Naive thymus-derived CD4-positive, alpha-beta T cell (primary cell): ENCODE measurements at places on chromosomes 16 and 17. TPM values are rescaled to one million over a fixed set of nuclear protein-coding genes. Genes with fewer than 3 reads are reported as not detected.

Gene KREMEN2
- total RNA-seq = not detected

Gene CLDN9
- total RNA-seq = not detected

Gene ABCC11
- total RNA-seq = not detected

Gene EPN3
- total RNA-seq = not detected

Gene EFNB3
- total RNA-seq = not detected

Gene PTX4
- total RNA-seq = 0.24 TPM

Gene TBX21
- 1.3 TPM for total RNA-seq
